ENCODE measurements at places on chromosomes 3 and 15. TPM values are rescaled to one million over a fixed set of nuclear protein-coding genes. Genes with fewer than 3 reads are reported as not detected.

DNA sequence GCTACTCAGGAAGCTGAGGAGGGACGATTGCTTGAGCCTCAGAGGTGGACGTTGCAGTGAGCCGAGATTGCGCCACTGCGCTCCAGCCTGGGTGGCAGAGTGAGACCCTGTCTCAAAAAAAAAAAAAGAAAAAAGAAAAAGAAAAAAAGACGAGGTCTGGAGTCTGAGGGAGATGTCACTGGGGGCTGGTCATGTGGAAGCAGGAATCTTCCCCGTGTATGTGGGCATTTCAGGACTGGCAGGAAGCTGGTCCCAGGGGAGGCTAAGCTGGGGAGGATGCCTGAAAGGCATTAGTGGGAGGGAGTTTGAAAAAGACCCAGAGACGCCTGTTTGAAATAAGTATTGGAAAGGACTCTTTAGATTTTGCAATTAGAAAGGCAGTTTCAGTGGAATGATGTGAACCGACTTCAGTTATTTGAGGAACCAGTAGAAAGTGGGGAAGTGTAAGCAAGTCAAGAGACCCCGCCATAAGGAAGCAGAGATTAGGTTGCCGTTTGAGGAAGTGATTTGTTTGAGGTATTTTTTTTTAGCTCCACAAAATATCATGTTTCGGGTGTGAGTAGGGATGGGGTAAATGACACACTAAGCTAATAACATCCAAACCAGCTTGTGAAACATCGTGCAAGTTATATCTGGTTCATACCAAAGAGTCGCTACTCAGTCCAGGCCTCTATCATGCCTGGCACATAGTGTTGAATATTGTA, 55.5 kb downstream of the ST6GAL1 start:
- H3K4me1 ChIP-seq, result peaks cover 22% of the 10 kb centered on the region
- no peak overlapping the region for H3K4me3 ChIP-seq
- no peaks in the 10 kb centered on the region for H3K27me3 ChIP-seq
- DNase-seq, result no peak
- no peak overlapping the region for H3K27ac ChIP-seq

GRCh38 chr3:82354228-82354627, 592.8 kb upstream of the GBE1 start:
- DNase-seq, result no peak
- H3K4me3 ChIP-seq, result no peak overlapping the region
- H3K27ac ChIP-seq, result no peak overlapping the region
- H3K4me1 ChIP-seq, result no peaks in the 10 kb centered on the region
- no peaks in the 10 kb centered on the region for H3K36me3 ChIP-seq
- no peaks in the 10 kb centered on the region for H3K27me3 ChIP-seq

DNA sequence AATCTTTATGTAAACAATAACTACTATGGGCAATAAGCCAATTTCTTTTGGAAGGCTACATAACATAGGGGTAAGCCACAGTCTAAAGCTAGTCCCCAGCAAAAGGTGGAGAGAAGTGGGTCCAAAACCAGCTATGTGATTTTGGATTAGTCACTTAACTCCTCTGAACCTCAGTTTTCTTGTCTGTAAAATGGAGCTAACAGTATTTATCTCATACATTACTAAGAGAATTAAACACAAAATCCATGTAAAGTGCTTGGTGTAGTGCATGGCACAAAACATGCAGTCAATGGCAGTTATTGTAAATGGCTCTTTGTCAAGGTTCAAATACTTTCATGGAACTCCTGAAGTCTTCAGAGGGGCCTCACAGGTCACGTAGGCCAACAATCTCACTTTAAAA, 13.3 kb downstream of the RFT1 start:
- H3K27me3 ChIP-seq, result no peaks in the 10 kb centered on the region
- H3K36me3 ChIP-seq, result peaks cover 84% of the 10 kb centered on the region
- no peak overlapping the region for H3K4me3 ChIP-seq
- no peaks in the 10 kb centered on the region for H3K4me1 ChIP-seq
- no peak for DNase-seq

- no peak for DNase-seq
- H3K36me3 ChIP-seq, result no peaks in the 10 kb centered on the region
- no peak overlapping the region for H3K4me3 ChIP-seq
- no peaks in the 10 kb centered on the region for H3K4me1 ChIP-seq
- no peaks in the 10 kb centered on the region for H3K27me3 ChIP-seq
These were observed 155.8 kb downstream of the NR1D2 start for GRCh38 chr3:24100696-24101402.

TMEM62 gene
- total RNA-seq, result 5.1 TPM

NAALADL2 gene
- 4.9 TPM for total RNA-seq

LEKR1 gene
- total RNA-seq, result 1.7 TPM
